Mesenchymal stem cell (in vitro differentiated cells and primary cell): ENCODE measurements at places on chromosomes 12 and 14.

DNA sequence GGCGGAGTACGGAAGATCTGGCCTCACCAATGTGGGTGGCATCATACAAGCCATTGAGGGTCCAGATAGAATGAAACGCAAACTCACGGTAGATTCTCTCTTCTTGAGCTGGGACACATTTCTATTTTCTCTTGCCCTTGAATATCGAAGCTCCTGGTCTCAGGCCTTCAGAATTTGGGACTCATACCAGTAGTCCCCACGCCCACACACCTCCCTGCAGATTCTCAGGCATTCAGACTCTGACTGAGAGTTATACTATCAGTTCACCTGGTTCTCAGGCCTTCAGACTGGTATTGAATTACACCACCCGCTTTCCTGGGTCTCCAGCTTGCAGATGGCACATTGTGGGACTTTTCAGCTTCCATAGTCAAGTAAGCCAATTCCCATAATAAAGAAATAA is 37.8 kb downstream of the EIF2S3B start:
- DNase-seq: no peak

GRCh38 chr12:19323805-19324204 is 115.5 kb upstream of the AEBP2 start:
- DNase-seq: peak; percentile 36

DNA sequence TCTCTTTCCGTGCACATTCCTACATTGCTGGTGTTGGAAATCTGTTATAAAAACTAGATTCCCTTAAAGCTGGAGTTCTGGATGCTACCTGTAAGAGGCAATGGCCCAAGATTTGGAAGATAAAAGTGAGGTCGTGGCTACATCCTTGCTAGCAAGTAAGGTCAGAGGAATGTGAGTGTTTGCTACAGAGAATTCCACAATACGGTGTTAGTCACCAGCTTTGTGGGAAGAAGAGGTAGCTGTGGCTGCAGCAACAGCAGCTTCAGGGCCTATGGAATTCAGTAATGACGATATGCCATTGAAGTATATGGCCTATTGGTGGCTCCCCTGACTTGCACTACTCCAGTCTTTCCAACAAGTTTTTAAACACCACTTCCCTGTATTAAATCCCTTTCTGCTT is 227.7 kb upstream of the TMEM260 start:
- DNase-seq: peak; percentile 83

- peak; percentile 75 for DNase-seq
Observed at GRCh38 chr12:114919479-114919878, 235.5 kb upstream of the TBX3 start.
